ENCODE measurements at places on chromosomes 13 and 19.

DNA sequence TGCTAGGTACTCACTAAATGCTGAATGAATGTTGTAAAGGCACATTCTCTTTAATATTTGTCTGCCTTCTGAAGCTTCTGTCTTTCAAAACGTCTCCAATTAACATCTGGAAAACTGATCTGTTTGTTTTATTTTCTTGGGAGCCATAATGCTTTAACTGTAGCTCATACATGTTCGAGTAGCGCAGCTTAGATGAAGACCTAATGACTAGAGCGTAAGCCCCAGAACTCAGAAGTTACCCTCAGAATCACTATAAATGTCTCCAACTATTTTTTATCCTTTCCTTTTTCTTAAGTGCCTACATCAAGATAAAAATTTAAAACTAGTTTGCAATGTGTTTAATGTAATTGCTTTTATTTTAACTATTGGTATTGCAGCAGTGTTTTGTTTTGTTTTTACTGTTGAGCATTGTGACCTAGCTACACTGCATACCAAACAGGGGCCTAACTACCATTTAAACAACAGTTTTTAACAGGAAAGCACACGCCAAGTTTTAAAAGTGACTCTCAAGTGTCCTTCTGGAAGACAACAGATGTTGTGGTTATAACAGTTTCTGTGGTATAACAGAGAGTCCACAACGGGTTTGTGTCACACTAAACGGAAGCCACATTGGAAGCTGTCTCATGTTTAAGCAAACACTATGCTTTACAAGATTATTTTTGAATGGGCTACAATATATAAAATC, 42.0 kb downstream of the MRPL57 start:
- DNase-seq = no peak

- no peak for DNase-seq
Observed at GRCh38 chr19:18644196-18645034, 7.6 kb downstream of the KLHL26 start.

DNA sequence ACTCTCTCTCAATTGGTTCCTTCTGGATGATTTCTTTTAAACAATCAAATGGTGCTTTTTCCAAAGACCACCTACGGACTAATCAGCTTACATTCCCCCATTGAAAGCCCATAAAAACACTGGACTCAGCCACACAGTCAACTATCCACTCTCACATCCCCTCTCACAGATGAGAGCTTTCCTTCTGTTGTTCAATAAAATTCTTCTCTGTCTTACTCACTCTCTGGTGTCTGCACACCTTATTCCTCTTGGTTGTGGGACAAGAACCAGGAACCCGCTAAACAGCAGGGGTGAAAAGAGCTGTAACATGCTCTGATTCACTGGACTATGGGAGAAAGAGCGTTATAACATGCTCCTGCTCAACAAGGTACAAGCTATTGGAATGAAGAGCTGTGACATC, 2896.2 kb downstream of the PCDH9 start:
- no peak for DNase-seq

DNA sequence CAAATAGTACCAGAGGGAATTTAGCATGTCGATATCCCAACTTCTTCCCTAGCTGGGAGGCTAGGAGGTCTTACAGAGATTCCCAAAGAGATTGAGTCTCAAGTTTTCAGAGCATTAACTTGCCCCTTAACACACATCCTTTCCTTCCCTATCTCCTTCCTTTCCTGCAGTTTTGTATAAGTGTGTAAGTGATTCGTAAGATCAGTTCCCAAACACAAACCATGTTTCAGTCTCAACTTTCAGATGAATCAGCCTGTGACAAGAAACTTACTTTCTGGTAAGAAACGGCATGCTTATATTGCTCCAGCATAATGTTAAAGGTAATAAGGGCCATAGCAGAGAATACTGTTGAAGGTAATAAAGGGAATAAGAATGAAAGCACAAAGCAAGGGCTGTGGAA, 472.2 kb downstream of the LIG4 start:
- no peak for DNase-seq

GRCh38 chr13:93388701-93389100, 162.1 kb downstream of the GPC6 start:
- DNase-seq = no peak

- no peak for DNase-seq
Observed at GRCh38 chr13:97522243-97522642, 88.3 kb downstream of the RAP2A start.

GRCh38 chr13:85717921-85718320, 81.3 kb downstream of the SLITRK6 start:
- DNase-seq = no peak

DNA sequence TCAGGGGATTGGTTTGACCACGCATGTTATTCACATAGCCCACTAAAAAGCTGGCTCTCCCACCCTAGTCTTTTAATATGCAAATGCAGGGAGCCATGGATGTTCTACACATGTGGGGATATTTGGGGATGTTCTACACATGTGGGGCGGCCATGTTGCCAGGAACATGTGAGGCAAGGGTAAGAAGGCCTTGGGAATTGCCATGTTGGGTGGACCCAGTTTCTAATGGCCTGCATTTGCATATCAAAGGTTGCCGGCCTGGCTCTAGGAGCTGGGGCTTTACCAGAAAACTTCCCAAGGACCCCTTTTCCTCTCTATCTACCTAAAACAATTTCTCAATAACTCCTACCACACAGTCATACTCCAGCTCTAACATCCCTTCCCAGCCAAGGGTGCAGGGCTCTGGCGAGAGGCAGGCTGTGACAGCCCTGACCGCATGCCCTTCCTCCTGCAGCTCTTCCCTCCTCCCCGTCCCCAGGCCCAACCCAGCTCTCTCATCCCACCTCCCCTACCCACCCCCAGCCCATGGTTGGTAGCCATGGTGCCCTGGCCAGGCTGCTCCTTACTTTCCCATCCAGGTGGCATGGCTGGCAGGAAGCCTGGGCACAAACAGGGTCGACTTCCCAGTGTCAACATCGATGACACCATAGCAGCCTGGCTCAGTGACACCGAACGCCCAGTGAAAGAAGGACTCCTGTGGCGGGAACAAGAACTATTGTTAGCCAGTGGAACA, 11.0 kb downstream of the PEPD start:
- no peak for DNase-seq

GRCh38 chr19:53177986-53178385, 15.2 kb downstream of the ZNF665 start:
- DNase-seq = no peak
